Vagina (tissue), 2 donors: ENCODE measurements at places on chromosomes 7 and 10.

DNA sequence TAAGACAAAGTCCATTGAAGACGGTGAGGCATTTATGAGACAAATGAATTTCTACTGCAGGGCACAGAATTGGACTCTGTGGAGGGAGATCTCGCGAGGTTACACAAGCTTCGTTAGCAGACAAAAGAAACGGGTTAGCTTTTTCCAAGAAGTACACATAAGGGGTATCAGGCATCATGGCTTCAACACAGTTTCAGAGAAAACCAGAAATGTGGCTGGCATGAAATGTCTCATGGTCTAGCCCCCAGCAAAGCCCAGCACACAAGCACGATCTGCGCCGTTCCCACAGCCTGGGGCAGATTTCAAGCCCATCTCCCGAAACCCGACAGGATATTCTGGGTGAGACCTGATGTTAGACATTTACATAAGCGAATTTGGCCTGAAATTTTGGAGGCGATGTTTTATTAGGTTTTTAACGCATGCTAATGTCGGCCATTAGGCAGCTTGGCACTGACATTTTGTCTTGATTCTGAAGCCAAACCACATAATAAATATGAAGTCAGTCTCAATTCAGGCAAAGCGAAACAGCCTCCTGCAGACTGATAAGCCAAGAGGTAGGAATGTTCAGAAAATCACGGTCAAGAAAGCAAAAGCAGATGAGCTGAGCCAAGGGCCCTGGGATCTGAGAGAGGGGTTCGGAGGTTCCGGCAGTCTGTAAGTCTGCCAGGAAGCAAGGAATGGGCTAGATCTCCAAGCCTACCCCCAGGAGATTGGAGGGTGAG, 240.5 kb downstream of the PRPF18 start:
- no peaks in the 10 kb centered on the region for H3K36me3 ChIP-seq
- no peaks in the 10 kb centered on the region for H3K27me3 ChIP-seq
- H3K4me3 ChIP-seq = peak overlapping the region; percentile 33
- H3K27ac ChIP-seq = peak overlapping the region; percentile 24
- H3K4me1 ChIP-seq = peaks cover 8% of the 10 kb centered on the region

GRCh38 chr7:387132-388022, 97.4 kb downstream of the FOXL3 start:
- H3K36me3 ChIP-seq = no peaks in the 10 kb centered on the region
- no peak overlapping the region for H3K27ac ChIP-seq
- no peaks in the 10 kb centered on the region for H3K27me3 ChIP-seq
- H3K4me1 ChIP-seq = peaks cover 4% of the 10 kb centered on the region
- DNase-seq = no peak

- no peak overlapping the region for H3K4me3 ChIP-seq
- H3K36me3 ChIP-seq = no peaks in the 10 kb centered on the region
- no peak for DNase-seq
- no peaks in the 10 kb centered on the region for H3K4me1 ChIP-seq
- H3K27ac ChIP-seq = no peak overlapping the region
Observed at GRCh38 chr7:88269586-88269985, 37.1 kb downstream of the STEAP4 start.

DNA sequence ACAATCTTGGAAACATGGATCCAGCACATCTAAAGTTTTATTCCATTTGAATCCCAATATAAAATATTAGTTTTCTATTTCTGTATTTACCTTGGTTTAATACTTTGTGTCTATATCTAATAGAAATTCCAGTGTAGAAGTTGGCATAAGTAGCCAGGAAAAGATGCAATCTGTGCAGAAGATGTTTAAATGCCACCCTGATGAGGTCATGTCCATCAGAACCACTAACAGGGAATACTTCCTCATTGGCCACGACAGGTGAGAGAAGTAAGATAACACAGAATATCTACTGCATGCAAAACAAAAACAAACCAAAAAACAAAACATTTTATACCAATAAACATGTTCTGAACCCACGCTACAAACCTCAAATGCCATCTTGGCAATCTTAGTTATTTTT, 15.7 kb downstream of the PLEKHS1 start:
- no peaks in the 10 kb centered on the region for H3K36me3 ChIP-seq
- no peak overlapping the region for H3K4me3 ChIP-seq
- H3K4me1 ChIP-seq = no peaks in the 10 kb centered on the region
- DNase-seq = no peak
- H3K27me3 ChIP-seq = no peaks in the 10 kb centered on the region
- H3K27ac ChIP-seq = no peak overlapping the region

GRCh38 chr7:103075337-103075918, 488 bp downstream of the ARMC10 start:
- H3K36me3 ChIP-seq = no peaks in the 10 kb centered on the region
- DNase-seq = no peak
- no peaks in the 10 kb centered on the region for H3K27me3 ChIP-seq
- peaks cover 29% of the 10 kb centered on the region for H3K4me1 ChIP-seq
- peak overlapping the region; percentile 75 for H3K4me3 ChIP-seq

- DNase-seq = no peak
- H3K27me3 ChIP-seq = no peaks in the 10 kb centered on the region
- H3K4me1 ChIP-seq = peaks cover 7% of the 10 kb centered on the region
- H3K27ac ChIP-seq = no peak overlapping the region
- H3K4me3 ChIP-seq = no peak overlapping the region
- H3K36me3 ChIP-seq = no peaks in the 10 kb centered on the region
Observed at GRCh38 chr10:17744341-17744861, 7.6 kb upstream of the TMEM236 start.

- H3K4me3 ChIP-seq = no peak overlapping the region
- no peak overlapping the region for H3K27ac ChIP-seq
- H3K4me1 ChIP-seq = no peaks in the 10 kb centered on the region
- H3K27me3 ChIP-seq = no peaks in the 10 kb centered on the region
- DNase-seq = no peak
Observed at GRCh38 chr7:99252166-99252895, 20.3 kb upstream of the MYH16 start.

DNA sequence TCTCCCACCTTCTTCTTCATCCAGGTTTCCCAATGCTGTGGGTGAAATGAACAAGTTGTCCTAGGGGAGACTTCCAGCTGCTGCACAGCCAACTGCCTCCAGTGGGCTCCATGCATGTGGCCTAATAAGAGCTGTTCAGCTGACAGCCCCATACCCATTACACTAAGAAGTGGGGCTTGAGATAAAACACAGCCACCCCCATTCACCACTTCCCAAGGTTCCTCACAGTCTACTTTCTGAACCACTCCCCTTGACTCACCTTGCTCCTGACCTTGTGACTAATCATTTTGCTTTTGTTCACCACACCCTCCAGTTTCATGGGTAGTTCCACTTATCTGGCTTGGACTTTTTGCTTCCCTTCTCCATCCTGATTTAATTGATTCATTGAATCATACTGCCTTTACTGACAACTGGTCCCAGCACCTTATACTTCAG, 119.3 kb downstream of the CABCOCO1 start:
- H3K36me3 ChIP-seq = no peaks in the 10 kb centered on the region
- peaks cover 28% of the 10 kb centered on the region for H3K4me1 ChIP-seq
- no peak overlapping the region for H3K27ac ChIP-seq
- no peaks in the 10 kb centered on the region for H3K27me3 ChIP-seq
- DNase-seq = no peak

GRCh38 chr7:103870664-103871063, 118.8 kb downstream of the RELN start:
- no peak for DNase-seq
- no peak overlapping the region for H3K4me3 ChIP-seq
- H3K27ac ChIP-seq = no peak overlapping the region

DNA sequence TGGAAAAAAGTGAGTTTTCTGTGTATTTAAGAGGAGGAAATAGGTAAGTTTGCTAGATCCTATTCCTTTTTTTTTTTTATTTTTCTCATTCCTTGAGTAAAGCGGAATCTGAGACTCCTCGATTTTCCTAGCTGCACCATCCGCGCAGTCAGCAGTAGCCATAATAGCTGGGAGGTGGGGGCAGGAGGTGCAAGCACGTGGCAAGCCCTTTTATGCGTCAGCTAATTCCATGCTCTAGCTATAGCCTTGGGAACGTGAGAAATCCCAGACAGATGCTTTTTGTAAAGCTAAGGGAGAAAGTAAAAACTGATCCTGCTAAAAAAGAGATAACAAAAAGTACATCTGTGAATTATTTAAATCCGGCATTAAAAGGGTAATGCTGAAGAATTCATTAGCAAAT, 33.2 kb upstream of the TPK1 start:
- no peaks in the 10 kb centered on the region for H3K4me1 ChIP-seq
- H3K27ac ChIP-seq = no peak overlapping the region
- H3K36me3 ChIP-seq = no peaks in the 10 kb centered on the region
- no peaks in the 10 kb centered on the region for H3K27me3 ChIP-seq
- no peak overlapping the region for H3K4me3 ChIP-seq

DNA sequence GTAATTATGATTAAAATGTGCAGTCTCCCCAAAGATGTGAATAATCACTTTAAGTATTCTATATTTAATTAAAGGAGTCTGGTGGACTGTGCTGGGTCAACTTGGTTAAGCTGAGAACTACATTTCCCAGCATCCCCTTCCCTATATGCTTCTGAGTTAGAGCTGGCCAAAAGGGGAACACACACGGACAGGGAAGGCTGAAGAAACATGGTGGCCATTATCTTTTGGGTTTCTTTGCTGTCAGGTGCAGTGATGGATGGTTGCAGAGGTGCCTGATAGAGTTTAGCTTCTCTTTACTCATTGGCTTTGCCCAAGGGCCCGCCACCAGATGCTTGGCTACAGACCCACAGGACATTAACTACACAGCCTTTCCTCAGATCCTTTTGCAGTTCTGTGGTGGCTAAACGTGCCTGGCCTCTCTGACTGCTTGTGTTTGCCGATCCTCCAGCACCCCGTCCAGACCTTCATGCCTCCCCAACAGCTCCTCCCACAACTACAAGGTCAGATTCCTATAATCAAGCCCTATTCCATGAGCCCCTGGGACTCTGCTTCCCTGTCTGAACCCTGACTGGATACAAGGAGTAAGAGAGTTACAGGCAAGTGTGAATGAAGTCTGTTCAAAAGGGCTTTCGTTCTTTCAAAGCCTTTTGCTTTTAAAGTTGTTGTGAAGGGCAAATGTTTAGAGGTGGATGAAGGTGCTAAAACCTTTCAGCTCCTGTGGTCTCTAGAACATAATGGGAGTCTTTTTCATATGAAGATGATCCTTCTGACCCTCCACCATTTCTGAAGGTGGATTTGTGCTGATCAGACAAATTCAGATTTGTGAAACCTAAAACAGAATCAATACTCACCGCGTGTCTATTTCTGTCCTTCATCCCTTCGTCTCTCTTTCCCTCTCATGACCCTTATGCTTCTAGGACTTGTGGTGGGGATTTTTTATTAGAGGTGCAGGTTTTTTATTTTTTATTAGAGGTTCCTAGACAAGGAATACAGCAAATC, 21.5 kb downstream of the BUB3 start:
- no peak overlapping the region for H3K4me3 ChIP-seq
- H3K36me3 ChIP-seq = no peaks in the 10 kb centered on the region
- no peaks in the 10 kb centered on the region for H3K27me3 ChIP-seq
- H3K4me1 ChIP-seq = no peaks in the 10 kb centered on the region

DNA sequence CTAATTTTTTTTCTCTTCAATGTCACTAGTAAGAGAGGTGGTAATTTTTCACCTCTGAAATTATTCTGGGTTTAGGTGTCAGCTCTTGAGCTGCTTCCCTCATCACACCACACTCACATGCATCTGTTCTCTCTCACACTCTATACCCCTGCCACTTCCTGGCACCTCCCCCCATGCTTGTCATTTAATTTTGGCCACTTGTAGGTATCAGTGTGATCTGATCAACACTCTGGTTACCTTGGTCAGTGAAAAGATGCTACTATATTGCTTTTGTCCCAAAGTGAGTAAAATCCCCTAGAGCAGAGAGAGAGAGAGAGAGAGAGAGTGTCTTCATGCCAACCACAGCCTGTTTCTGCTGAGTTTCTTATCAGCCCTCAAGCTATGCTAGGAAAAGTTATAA, 42.5 kb downstream of the STK17A start:
- no peak overlapping the region for H3K4me3 ChIP-seq
- H3K27me3 ChIP-seq = no peaks in the 10 kb centered on the region
- no peak for DNase-seq
- H3K4me1 ChIP-seq = no peaks in the 10 kb centered on the region

GRCh38 chr10:126013489-126014281, 117.3 kb downstream of the FANK1 start:
- no peaks in the 10 kb centered on the region for H3K27me3 ChIP-seq
- no peaks in the 10 kb centered on the region for H3K36me3 ChIP-seq
- H3K4me1 ChIP-seq = no peaks in the 10 kb centered on the region
- no peak for DNase-seq
- no peak overlapping the region for H3K27ac ChIP-seq

DNA sequence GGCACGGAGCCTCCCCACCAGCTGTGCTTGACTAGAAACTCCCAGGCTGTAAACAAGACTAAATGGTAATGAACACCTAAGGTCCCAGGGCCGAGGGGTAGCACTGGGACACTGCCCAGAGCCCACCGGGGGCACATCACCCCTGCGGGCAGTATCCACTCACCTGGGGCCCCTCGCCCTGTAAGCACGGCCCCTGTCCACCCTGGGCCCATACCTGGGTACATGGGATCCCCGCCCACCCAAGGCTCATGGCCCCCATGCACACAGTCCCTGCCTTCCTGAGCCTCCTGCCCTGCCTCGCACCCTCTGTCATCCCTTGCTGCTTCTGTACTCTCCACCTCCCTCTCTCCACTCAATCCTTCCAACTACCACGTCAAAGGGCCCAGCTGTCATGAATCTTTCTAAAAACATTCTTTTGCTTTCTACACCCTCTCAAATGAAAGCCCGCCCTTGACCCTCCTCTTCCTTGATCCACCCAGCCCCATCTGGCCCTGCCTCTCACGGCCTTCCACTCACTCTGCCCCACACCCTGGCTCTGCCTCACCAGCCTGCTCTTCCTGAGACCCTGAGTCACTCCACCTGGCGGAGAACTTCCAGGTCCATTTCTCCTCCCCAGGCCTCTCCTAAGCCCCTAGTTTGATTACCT, 173.1 kb downstream of the PARD3 start:
- no peak for DNase-seq
- no peak overlapping the region for H3K27ac ChIP-seq
- H3K27me3 ChIP-seq = no peaks in the 10 kb centered on the region
- H3K36me3 ChIP-seq = no peaks in the 10 kb centered on the region
- H3K4me3 ChIP-seq = no peak overlapping the region

DNA sequence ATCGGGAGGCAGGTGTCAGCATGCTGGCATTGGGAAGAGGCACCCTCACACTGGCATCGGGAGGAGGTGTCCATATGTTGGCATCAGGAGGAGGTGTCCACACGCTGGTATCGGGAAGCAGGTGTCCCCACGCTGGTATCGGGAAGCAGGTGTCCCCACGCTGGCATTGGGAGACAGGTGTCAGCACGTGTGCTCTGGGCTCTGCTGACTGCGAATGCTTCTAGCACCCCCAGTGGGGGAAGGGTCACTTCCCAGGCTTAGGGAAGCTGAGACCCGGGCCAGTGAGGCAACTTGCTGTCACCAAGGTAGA, 92.5 kb upstream of the IKZF1 start:
- H3K36me3 ChIP-seq = no peaks in the 10 kb centered on the region
- no peaks in the 10 kb centered on the region for H3K27me3 ChIP-seq
- H3K4me3 ChIP-seq = no peak overlapping the region
- no peak for DNase-seq

DNA sequence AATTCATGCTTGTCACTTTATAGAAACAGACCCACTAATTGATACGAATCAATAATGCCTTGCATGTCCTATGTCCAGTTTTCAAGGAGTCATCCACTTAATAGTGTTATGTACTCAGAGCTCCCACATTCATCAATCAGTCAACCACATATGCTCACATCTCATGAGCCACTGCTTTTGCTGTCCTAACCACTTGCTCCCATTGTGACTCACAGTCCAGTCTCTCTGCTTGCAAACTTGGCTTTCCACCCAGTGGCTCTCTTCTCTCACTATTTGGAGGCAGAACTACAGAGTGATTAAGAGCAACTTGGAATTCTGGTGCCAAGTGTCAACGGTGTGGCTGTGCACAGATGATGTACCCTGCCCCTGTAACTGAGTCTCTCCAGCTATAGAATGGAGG, 166.0 kb downstream of the SNX13 start:
- no peak overlapping the region for H3K27ac ChIP-seq
- no peaks in the 10 kb centered on the region for H3K27me3 ChIP-seq
- no peaks in the 10 kb centered on the region for H3K36me3 ChIP-seq
- DNase-seq = no peak
